ENCODE measurements at places on chromosomes 3 and 15. TPM values are rescaled to one million over a fixed set of nuclear protein-coding genes. Genes with fewer than 3 reads are reported as not detected.

DNA sequence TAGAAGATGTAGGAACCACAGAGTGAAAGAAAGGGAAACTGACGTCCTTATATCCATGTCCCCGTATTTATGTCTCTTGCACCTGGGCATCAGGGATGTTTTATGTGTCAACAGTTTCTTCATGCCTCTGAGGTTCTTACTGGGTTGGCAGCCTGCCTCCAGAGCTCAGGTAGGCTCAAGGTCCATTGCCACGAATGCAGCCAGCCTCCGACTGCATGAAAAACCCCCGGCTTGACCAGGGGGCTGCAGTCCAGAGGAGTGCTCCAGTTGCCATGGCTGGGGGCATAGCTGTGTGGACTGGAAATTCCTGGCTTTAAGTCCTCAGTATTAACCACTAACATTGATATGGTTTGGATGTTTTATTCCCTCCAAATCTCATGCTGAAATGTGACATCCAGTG lies 2.8 kb upstream of the CSPG5 start:
- DNase-seq: no peak

GRCh38 chr3:4421121-4421520 lies 45.9 kb downstream of the SUMF1 start:
- peak; percentile 83 for DNase-seq

GRCh38 chr15:60999771-61000170 lies 229.3 kb downstream of the RORA start:
- no peak for DNase-seq

DNA sequence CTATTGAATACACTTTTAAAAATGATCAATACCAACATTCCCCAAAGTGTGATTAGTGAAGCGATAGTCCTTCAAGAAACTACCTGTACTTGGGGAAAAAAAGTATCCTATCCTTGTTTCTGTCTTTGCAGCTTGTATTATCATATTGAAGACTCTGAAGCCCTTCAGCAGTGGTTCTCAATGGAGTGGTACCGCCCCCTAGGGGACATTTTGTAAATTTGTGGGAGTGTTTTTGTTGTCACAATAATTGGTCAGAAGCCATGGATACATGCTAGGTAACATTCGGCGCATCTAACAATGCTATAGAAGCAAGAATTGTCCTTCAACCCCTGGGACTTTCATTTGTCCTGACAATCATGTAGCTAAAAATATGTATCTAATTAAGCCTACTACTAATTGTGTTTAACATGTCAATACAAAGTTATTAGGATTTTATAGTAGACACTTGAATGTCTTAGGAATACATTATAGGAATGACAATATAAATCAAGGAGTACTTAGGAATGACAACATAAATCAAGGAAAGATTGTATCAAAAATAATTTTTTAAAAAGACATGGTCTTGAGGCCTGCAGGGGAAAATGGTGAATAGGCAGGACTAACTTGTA lies 53.7 kb downstream of the NMD3 start:
- DNase-seq: peak; percentile 66

GRCh38 chr3:26438325-26438940 lies 184.1 kb upstream of the LRRC3B start:
- DNase-seq: no peak

- peak; percentile 49 for DNase-seq
These were observed 167.6 kb upstream of the ST8SIA2 start for GRCh38 chr15:92226020-92226612.

DNA sequence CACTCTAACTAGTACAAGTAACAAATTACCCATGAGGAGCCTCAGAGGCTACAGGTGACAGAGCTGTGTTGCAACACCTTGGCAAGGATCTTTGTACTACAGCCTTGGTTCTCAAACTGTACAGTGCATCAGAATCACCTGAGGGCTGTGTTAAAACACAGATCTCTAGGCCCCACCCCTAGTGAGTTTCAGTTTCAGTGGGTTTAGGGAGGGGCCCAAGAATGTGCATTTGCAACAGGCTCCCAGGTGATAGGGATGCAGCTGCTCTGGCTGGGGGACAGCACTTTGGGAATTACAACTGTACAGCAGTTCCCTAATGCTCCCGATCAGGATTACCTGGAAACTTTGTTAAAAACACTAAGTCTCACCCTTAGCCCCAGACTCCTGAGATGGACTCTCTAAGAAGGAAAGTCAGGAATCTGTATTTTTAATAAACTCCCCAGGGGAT lies 66.1 kb upstream of the NR2F2 start:
- DNase-seq: no peak

DNA sequence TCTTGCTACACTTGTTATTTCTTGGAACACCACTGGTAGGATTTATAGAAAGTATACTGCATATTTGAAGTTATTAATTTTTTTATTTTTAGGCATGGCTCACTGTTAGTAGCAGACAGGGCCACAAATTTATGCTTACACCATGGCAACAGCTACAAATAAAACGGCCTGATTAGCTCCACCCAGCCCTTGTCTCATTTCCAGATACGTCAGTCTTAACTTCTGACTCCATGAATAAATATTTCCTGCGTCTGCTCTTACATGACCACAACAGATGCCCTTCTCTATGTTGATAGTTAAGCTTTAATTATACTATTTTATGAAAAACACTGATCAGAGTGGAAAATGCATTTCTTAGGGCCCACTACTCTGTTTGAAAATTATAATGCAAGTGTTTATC lies 62.3 kb upstream of the CPOX start:
- DNase-seq: peak; percentile 64

- no peak for DNase-seq
These were observed 19.3 kb upstream of the TTBK2 start for GRCh38 chr15:42939841-42940240.

DNA sequence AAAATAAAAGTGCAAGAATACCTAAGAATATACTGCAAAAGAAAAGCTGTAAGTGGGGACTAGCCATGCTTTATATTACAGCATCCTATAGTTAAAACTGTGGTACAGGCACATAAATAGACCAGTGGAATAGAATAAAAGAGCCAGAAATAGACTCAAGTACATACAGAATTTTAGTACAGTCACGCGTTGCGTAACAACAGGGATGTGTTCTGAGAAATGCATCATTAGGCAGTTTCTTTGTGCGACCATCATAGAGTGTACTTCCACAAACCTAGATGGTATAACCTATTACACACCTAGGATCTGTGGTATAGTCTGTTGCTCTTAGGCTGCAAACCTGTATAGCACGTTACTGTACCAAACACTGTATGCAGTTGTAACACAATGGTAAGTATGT lies 61.8 kb downstream of the PCCB start:
- peak; percentile 30 for DNase-seq

DNA sequence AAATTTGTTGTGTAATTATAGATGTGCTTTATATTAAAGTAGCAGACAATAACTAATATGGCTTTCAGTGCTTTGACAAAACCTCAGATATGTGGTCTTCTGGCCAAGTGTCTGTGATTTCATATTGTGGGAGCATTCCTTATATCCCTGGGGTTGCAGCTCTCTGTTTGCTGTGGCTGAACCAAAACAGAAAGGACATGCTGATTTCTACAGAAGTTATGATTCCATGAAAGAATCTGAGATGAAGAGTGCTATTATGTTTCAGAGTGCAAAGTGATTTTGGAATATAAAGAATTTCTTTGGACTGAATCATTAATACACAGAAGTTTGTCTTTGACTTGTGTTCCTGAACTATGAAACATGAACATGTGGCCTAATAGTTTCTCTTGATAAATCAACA lies 36.5 kb downstream of the CDV3 start:
- peak; percentile 30 for DNase-seq

DNA sequence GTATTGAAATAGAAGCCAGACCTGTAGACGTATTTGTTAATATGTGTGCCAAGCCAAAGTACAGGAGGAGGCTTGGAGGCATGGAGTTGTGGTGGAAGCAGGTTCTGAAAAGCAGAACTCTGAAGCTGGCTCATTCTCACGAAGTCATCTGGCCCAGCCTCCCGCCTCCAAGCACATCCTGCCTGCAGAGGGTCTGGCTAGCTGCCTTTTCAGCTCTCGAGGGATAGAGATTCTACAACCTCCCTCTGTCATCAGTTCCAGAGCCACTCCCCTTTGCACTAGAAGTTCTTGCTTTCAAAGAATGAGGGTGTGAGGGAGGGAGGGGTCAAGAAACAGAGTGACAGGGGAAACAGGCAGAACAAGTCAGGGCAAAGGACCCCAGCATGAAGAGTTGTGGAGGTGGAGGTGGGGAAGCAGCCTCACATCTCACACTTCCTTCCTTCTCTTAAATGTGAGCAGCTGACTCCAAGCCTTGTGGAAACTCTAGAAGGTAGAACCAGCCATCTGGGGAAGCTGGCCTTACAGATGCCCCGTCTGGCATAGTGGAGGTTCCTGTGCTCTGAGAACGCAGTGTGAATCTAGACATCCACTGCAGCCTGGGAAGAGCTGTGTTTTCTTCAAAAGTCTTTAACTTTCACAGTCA lies 95.3 kb downstream of the SLC49A4 start:
- DNase-seq: peak; percentile 71

GRCh38 chr15:98617328-98617980 lies 30.9 kb upstream of the IGF1R start:
- DNase-seq: no peak

- no peak for DNase-seq
These were observed 106.5 kb downstream of the WNT5A start for GRCh38 chr3:55380561-55380960.

DNA sequence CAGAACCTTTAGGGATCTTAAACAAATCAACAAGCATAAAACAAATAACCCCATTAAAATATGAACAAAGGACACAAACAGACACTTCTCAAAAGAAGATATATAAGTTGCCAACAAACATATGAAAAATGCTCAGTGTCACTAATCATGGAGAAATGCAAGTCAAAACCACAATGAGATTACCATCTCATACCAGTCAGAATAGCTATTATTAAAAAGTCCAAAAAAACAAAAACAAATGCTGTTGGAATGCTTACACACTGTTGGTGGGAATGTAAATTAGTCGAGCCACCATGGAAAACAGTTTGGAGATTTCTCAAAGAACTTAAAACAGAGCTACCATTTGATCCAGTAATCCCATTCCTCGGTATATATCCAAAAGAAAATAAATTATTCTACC lies 423.6 kb downstream of the OTOL1 start:
- peak; percentile 32 for DNase-seq

DNA sequence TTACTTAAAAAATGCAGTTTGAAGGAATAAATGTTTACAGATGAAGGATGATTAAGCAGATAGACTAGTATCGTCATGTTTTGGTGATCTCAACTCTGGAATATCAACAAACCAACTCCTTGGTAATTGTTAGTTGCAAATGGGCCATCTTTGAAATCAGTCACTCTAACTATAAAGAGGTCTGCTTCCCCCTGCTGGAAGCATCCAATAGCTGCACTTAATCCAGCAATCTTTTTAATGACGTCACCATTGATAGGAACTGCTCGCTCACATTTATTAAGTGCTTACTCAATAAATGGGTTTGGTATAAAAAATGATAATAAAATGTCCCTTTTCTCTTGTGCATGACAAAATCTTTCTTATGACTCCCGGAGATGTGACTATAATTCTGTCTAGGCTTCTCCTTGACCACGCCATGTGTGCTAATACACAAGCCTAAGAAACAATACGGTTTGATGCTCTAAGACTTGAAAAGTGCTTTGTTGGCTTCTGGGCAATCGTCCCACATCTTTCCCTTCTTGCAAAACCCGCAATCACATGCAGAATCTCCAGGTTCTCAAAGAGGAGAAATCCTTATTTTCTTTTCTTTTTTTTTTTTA lies 227.6 kb upstream of the POU1F1 start:
- peak; percentile 91 for DNase-seq

- peak; percentile 99 for DNase-seq
These were observed 4.0 kb downstream of the CHD2 start for GRCh38 chr15:92903966-92904721.

GRCh38 chr3:33167716-33168336 lies 50.8 kb downstream of the SUSD5 start:
- DNase-seq: no peak

GRCh38 chr15:54990793-54991192 lies 205.9 kb downstream of the RSL24D1 start:
- DNase-seq: no peak

GRCh38 chr3:168212664-168213285 lies 117.1 kb upstream of the GOLIM4 start:
- DNase-seq: no peak

GRCh38 chr3:101803173-101803782 lies 24.3 kb downstream of the NXPE3 start:
- peak; percentile 77 for DNase-seq

- no peak for DNase-seq
These were observed 25.4 kb downstream of the DENND4A start for GRCh38 chr15:65766422-65767263.

DNA sequence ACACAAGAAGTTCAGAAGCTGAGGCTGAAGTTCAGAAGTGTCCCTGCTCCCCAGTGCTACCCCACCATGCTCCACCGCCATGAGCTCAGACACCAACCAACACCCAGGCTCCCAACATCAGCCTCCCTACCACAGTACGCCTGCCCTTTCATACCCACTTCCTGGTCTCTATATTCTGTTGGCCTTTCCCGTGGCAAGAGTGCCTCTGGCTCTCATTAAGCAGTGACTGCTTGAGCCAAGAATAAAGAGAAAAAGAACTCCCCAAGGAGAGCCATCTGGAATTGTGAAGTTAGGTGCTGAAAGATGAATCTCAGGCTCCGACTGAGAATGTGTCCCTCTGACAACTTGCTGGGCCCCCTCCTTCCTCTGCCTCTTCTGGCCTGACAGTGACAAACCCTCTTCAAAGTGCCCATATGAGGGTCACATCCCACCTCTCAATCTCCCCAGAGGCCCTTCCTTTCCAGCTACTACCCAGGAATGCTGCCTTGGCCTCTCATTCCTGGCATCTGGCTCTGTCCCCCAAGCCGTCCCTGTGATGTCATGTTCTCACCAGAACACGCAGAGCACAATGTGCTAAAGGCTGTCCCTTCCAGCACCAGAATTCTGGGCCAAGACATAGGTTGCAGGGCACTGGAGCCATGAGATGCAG lies 306.8 kb downstream of the NTRK3 start:
- DNase-seq: no peak

- DNase-seq: peak; percentile 12
These were observed 9.2 kb downstream of the CTXND1 start for GRCh38 chr15:80242802-80243201.

DNA sequence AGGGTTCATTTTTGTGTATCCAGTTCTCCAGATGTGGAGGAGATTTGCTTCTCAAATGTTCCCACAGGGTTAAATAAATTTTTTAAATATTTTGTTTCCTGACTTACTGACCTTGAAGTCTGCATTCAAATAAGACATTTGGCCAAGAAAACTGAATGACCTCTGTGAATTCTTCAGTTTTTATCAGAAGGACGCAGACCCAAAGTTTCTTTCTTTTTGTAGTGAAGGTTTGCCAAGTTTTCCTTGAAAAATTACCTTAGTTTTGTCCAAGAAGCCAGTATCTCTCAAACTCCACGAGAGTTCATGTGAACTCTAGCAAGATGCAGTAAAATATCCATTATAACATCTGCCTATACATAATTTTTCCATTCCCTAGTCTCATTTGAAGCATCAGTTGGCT lies 202.9 kb downstream of the ZMAT3 start:
- DNase-seq: no peak

The DNAH12 gene
- not detected for polyA plus RNA-seq

The GPR176 gene
- polyA plus RNA-seq: 156 TPM

The GABRR3 gene
- not detected for polyA plus RNA-seq

The CA12 gene
- 40.9 TPM for polyA plus RNA-seq

The SPATA12 gene
- not detected for polyA plus RNA-seq

The TMEM108 gene
- polyA plus RNA-seq: not detected

The VEPH1 gene
- polyA plus RNA-seq: 36.8 TPM

The WDR76 gene
- polyA plus RNA-seq: 4.1 TPM

The GOLGA8R gene
- 0.16 TPM for polyA plus RNA-seq
